Right atrium auricular region (tissue), 2 donors: ENCODE measurements at places on chromosomes 3 and 15.

DNA sequence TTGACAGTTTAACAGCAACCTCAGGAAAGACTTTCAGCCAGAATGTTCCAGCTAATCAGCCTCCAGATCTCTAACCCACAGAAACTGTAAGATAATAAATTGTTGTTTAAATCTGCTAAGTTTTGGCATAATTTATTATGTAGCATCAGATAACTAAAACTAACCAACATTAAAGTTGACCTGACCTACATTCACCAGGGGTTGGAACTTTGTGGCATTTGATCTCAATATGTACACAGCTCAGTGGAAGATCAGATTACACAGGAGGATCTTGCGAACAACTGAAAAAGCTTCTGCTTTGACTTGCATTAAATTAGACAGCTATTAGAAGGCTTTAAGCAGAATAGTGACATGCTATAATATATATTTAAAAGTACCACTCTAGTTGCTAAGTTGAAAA is 91.4 kb upstream of the POU1F1 start:
- DNase-seq: no peak

GRCh38 chr15:52078876-52079700 is 33.5 kb downstream of the BCL2L10 start:
- DNase-seq: peak; percentile 81

GRCh38 chr3:13281507-13282357 is 138.4 kb downstream of the NUP210 start:
- DNase-seq: peak; percentile 79

- no peak for DNase-seq
These were observed 73.6 kb downstream of the OXSM start for GRCh38 chr3:25863416-25863959.

GRCh38 chr15:36415643-36416042 is 163.8 kb upstream of the CDIN1 start:
- no peak for DNase-seq

DNA sequence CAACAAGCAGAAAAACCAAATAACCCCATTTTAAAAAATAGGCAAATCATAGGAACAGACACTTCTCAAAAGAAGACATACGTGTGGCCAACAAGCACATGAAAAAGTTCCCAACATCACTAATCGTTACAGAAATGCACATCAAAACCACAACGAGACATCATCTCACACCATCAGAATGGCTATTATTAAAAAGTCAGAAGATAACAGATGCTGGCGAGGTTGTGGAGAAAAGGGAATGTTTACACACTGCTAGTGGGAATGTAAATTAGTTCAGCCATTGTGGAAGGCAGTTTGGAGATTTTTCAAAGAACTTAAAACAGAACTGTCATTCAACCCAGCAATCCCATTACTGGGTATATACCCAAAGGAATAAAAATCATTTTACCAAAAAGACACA is 60.7 kb downstream of the ABI3BP start:
- no peak for DNase-seq

GRCh38 chr15:65032801-65033537 is 3.5 kb upstream of the MTFMT start:
- no peak for DNase-seq

GRCh38 chr3:172680684-172681083 is 30.2 kb downstream of the NCEH1 start:
- no peak for DNase-seq

- no peak for DNase-seq
These were observed 421.7 kb downstream of the TUSC7 start for GRCh38 chr3:117131259-117131658.

GRCh38 chr15:45442507-45443135 is 64.3 kb upstream of the GATM start:
- peak; percentile 57 for DNase-seq

GRCh38 chr15:31768055-31768454 is 262.3 kb upstream of the CHRNA7 start:
- DNase-seq: no peak

GRCh38 chr15:73139041-73139743 is 86.9 kb downstream of the NEO1 start:
- no peak for DNase-seq

DNA sequence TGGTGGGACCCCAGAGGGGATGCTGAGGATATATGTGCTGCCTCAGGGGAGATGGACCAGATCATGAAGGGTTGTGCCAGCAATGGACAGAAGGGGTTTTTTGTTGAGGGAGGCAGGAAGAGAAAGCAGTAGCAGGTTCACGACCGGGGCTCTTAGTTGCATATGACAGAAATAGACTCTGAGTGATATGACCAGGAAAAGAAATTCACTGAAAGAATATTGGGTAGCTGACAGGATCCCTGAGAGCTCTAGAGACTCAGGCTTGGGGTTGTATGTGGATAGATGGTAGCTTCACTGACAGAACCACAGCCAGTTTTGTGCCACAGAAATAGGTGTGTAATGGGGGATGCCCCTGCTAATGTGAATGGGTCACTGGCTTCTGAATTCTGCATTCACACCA is 241.6 kb downstream of the ZNF621 start:
- DNase-seq: no peak

DNA sequence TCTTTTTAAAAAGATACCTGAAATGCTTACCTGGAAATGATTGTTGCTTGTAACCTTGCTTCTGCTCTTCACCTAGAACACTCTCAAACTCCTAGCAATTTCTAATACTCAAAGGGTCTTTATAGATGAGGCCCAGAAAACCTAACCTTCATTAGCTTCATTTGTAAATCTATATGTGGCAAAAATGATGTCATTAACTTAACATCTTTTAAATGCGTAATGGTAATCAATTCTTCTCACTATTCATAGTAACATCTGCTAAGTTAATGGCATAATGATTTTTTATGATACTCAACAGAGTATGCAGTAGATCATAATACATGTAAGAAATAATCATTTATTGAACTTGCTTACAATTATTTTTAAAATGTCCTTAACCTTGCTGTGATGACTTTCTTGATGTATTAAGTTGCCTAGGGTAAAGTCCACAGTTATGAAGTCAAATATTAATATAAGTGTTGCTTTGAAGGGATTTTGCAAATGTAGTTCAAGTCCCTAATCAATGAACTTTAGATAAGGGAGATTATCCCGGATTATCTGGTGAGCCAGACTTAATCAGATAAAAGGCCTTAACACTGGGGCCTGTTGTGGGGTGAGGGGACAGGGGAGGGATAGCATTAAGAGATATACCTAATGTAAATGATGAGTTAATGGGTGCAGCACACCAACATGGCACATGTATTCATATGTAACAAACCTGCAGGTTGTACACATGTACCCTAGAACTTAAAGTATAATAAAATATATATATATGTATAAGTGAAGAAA is 10.1 kb upstream of the SERPINI2 start:
- no peak for DNase-seq

DNA sequence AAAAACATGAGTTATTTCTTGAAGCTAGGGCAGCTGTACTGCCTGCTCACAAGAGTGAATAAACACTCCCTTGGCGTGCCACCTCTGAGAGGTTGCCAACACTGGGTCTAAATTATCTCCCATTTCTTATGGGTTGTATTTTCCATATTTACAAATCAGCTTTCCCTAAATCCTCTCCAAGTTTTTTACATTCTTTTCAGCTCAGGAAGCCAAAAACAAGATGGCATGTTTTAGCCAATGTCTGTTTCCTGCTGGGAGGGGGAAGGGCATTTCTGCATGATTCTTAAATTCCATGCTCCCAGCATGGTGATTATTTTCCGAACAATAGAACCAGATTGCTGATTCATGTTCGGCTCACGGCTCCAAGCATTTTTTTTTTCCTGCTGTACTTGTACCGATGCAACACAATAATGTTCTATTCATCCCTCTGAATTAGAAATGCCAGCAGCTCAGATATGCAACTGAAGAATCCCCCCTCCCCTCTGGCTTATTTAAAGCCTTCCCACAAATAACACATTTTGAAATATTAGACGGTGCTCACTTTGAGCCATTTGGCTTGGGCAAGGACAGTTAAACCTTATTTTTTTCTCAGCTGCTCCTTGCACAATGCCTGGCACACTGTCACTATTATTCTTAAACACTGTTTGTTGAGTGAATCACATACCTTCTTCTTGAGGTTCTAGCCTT is 252.5 kb downstream of the THRB start:
- no peak for DNase-seq

- no peak for DNase-seq
These were observed 42.8 kb upstream of the SEC22A start for GRCh38 chr3:123158899-123159390.

- DNase-seq: no peak
These were observed 41.8 kb upstream of the NEDD4 start for GRCh38 chr15:56035166-56035565.

- no peak for DNase-seq
These were observed 15.2 kb downstream of the GXYLT2 start for GRCh38 chr3:72903004-72903403.

GRCh38 chr15:101614761-101615160 is 37.4 kb downstream of the TM2D3 start:
- DNase-seq: peak; percentile 53

GRCh38 chr3:194312743-194313281 is 38.3 kb downstream of the CPN2 start:
- DNase-seq: peak; percentile 78

- no peak for DNase-seq
These were observed 127.0 kb downstream of the KLHL25 start for GRCh38 chr15:85667491-85668424.

DNA sequence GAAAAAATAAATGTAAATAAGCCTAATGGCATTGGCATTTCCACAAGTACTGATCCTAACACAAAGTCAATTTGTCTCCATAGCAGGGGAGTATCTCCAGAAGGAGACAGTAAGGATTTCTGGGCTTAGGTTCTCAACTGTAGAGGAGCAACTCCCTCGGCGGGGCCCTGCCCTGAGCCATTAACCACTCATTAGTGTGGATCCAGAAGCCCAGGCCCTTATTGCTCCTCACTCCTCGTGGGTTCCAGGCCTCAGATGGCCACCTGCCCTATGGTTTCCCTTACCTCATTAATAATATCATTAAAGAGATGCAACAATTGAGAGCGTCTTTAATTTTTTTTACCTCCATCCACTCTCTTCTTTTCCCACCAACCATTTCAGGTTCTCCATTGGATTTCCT is 85.3 kb upstream of the CLDN18 start:
- no peak for DNase-seq

DNA sequence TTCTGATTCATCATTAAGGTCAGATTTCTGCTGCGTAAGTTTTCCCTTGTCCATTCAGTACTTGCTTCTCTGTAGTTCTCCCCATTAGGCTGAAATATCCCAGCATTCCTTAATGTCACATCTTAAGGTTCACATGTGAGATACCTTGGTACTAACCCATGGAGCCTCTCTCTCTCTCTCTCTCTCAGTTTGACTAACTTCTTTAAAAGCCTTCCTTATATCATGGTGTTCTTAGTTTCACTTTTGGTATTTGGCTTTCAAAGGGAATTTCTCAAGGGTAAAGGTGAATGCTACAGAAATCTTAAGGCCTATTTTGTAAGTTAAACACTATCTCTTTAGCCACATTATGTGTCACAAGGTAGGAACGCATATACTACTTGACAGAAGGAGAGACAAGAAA is 427.3 kb upstream of the ZNF717 start:
- DNase-seq: no peak

GRCh38 chr15:86060674-86061073 is 19.0 kb upstream of the AGBL1 start:
- DNase-seq: no peak

- no peak for DNase-seq
These were observed 29.8 kb downstream of the RAB8B start for GRCh38 chr15:63219196-63219710.

DNA sequence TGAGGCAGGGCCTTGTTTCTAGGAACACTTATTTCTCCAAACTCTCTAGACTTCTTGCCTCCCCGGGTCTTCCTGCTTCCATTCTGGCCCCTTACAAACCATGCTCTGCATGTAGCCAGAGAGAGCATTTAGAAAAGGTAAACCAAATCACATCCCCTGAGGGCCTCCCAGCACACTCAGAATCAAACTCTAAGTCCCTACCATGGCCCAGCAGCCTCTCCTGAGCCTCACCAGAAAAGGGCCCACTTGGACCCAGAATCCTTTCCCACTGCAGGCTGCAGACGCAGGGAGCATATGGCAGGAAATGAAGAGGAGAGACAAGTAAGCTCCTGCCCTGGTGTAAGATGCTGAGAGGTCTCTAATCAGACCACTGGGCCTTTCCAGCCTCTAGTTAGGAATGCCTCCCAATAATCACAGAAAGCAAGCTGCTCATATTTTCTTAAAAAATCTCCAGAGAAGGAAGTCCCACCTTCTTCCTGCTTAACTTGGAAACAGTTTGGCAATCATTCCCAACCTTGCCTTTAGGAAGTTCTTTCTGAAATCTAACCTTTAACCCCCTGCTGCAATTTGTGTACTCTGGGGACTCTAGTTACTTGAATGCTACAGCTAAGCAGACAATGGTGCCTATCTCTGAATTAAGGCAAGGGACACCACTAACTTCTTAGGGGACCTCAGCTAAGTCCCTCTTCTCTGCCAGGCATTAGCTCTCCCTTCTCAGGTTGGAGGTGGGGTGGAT is 4.2 kb downstream of the AMOTL2 start:
- DNase-seq: no peak

GRCh38 chr3:69926385-69926784 is 73.1 kb upstream of the SAMMSON start:
- DNase-seq: no peak

- no peak for DNase-seq
These were observed 1159.2 kb downstream of the TUSC7 start for GRCh38 chr3:117868766-117869165.

- no peak for DNase-seq
These were observed 368.1 kb upstream of the SEMA6D start for GRCh38 chr15:47349179-47349578.

DNA sequence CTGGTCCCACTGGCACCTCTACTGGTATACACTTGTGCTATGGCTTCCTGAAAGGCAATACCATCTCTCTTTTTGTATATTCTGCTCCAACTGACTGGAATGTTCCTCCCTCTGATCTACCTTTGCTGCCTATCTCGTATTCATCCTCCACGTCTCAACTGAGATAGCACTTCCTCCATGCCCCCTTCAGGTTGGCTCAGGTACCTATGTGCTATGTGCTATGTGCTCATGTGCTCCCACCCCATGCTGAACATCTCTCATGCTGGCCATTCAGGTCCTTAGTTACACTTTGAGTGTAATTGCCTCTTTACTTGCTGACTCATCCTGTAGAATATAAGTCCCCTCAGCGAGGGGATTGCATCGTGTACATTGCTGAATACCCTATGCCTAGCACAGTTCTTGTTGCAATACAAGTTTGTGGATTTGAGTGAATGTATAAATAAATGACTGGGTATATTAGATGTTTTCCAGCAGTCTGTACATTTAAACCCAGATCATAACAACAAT is 156.9 kb downstream of the SOX2 start:
- no peak for DNase-seq

DNA sequence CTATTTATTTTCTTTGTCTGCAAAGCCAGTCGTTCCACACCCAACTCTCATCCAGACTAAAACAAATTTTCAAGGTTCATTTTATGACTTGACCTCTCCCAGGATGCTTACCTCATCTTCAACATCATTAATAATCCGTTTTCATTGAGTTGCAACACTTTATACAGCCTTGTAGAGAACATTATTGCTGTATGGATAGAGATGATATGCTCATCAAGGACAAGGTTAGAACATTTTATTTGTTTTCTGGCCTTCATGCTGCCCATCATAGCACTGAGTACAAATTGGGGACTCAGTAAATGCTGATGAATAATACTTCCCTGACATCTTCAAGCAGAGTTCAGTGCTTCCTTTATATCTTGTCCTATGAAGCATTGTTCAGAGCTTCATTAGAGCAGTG is 120.2 kb downstream of the OXSM start:
- no peak for DNase-seq

- DNase-seq: no peak
These were observed 148.5 kb downstream of the SOX2 start for GRCh38 chr3:181860235-181860634.
